ENCODE measurements at places on chromosomes 2 and 18.

DNA sequence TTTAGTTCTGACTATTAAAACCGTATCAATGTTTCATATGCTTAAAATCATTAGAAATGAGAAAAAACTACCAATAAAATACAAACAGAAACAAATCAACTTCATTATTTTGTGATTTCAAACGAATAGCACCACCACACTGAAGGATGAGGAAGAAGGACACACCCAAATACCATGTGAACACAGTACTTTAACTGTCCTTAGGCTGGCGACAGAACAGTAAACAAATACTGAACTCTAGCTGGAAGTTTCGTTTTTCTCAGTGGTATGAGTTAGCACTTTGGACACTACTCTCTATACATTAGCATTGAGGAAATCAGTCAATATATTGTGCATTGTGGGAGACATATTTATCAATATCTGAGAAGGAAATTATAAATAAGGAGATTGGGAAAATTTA is 202.4 kb upstream of the AGAP1 start:
- DNase-seq = no peak

GRCh38 chr2:64311191-64311910 is 142.6 kb upstream of the LGALSL start:
- no peak for DNase-seq

- DNase-seq = no peak
Measured at GRCh38 chr2:80330527-80331450, 26.2 kb upstream of the LRRTM1 start.

- DNase-seq = no peak
Measured at GRCh38 chr2:142330458-142330857, 199.6 kb upstream of the LRP1B start.

DNA sequence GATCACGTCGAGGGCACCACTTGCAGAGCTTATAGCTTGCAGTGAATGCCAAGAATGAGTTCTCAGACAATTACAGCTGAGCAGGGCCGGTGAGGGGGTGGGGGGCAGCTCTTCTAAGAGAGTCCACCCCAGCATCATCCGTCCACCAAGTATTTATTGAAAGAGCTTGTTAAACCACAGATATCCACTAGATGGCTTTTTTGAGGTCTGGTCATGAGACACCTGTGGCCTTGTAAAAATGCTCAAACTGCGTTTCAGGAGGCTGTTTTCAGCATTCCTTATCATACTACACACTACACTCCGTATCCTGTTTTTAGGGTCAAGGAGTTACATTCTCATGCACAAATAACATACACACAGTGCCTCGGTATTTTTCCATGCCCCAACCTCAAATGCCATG is 51.5 kb downstream of the DNAJC10 start:
- DNase-seq = no peak

DNA sequence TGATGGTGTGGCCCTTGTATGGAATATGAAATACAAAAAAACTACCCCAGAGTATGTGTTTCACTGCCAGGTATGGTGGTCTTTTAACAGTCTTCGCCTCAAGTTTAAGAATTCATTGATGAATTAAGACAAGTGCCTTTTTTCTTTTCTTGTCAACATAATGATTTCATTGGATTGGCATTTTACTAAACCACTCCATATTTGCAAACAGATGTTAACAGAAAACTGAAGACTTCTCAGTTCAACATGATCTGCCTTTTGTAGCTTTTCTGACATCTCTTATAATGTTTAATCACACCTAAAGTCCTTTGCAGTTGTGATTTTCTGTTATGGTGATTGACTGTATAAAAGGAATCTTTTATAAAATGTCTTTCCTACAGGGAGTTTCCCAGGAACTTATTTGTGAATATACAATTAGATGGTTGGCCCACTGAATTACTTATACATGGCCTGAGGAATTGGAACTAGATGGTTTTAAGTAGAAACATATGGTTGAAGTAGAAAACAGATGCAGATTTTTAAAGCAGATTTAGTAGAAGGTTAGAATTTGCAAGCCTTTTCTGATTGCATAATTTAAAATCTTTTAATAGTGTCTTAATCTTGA is 39.7 kb downstream of the DYNC1I2 start:
- DNase-seq = no peak

DNA sequence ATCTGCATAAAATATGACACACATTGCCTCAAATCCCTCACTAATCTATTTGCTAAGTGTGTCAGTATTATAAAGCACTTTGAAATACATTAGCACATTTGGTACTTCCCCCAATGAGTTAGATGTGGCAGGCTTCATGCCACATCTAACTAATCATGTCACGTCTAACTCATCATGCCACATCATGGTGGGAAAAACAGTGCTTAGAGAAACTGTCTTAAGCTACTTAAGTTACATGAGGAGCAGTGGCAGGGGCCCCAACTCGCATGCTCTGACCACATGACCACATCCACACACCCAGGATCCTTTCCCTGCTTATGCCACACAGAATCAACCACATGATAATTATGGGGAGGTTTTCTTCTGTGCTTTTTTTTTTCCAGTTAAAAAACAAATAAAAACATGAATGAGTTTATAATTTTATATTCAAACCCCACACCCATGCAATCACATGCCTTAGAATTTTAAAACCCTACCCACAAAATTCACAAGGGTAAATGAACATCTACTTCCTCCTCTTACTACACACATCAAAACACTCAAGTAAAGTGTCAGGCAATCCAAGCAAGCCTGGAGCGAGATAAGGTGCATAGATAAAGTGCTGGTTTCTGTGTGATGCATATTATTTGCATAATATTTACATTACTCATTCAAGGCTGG is 1.6 kb downstream of the ABCA12 start:
- DNase-seq = no peak

- no peak for DNase-seq
Measured at GRCh38 chr18:62715759-62716615, 646 bp downstream of the PHLPP1 start.

- DNase-seq = peak; percentile 20
Measured at GRCh38 chr18:56869189-56869777, 218.1 kb downstream of the WDR7 start.

- DNase-seq = no peak
Measured at GRCh38 chr18:78416853-78417252, 562.8 kb upstream of the SALL3 start.

DNA sequence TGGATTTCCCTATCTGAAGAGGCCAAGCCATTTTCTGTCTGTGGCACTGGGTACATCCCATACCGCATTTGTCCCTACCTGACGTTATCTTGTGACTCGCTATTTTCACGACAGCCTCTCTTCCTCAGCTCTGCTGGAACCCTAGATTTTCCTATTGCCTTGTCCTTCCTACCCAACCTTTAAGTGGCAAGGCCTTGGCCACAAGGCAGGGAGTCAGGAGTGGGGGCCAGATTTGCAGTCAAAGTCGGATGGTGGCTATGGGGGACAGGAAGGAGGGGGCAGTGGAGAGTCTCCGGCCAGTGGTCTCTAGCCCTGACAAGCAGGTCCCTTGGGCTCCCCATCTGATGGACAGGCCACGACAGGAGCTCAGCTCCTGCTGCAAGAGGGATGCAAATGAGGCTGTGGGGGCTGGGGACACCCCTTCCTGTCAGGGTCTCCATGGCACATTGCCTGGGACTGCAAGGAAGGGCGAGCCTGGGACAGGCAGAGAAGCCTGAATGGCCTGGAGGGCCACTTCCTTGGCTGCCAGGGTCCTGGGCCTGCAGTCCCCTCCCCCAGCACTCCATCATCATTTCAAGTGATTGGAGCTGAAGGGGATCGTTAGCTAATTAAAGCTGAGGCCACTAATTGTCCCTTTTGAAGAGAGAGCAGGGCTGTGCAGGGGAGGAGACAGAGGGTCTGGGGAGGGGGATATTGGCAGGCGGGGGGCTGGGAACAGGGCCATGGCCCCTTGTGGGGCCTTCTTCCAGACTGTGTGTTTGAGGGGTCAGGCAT is 6.3 kb upstream of the ECEL1 start:
- DNase-seq = no peak

- no peak for DNase-seq
Measured at GRCh38 chr2:150296770-150297546, 190.5 kb downstream of the RND3 start.

GRCh38 chr2:16051841-16052564 is 111.7 kb downstream of the MYCN start:
- no peak for DNase-seq

GRCh38 chr2:230317366-230317765 is 9.6 kb upstream of the SP140L start:
- DNase-seq = no peak

DNA sequence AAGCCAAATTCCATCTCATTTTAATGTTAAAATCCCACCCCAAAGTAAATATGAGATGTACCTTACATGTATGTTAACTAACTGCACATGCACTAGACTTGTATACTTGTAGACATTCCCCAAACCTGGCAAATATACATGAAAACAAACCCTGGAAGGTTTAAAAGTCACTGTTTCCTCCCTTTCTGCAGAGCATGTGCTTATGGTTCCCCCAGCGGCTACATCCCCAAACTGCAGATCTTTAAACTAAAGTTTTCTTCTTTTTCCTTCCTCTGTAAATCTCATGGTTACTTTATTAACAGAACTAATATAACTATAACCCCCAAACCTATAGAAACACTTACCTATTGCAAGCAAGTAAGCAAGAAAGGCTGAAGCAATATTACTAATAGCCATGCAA is 731.5 kb downstream of the LRP1B start:
- no peak for DNase-seq

- DNase-seq = no peak
Measured at GRCh38 chr2:178512484-178512883, 32.2 kb downstream of the PLEKHA3 start.

- no peak for DNase-seq
Measured at GRCh38 chr2:38115216-38116032, 39.5 kb upstream of the CYP1B1 start.

DNA sequence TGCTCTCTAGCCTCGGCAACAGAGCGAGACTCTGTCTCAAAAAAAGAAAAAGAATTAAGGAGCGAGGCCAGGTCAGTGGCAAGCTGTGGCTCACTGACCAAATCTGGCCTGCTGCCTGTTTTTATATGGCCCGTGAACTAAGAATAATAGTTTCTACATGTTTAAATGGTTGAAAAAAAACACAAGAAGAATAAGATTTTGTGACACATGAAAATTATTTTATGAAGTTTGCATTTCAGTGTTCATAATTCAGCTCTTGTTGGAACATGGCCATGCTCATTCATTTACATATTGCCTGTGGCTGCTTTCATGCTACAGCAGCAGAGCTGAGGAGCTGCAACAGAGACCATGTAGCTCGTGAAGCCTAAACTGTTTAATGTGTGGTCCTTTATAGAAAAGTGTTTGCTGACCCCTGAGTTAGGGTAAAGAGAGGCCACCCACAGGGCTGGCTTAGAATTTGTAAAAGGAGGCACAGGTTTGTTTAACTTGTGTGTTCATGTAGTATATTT is 59.5 kb downstream of the MFSD6 start:
- DNase-seq = no peak

DNA sequence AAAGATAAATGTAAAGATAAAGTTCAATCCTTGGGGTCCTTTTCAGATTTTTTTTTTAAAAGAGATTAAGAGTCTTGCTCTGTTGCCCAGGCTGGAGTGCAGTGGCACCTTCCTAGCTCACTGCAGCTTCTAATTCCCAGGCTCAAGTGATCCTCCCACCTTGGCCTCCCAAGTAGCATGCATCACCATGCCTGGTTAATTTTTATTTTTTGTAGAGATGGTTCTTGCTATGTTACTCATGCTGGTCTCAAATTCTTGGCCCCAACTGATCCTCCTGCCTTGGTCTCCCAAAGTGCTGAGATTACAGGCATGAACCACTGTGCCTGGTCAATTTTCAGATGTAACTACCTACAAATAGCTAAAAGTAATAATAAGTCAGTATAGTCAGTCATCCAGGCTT is 21.1 kb downstream of the NFE2L2 start:
- no peak for DNase-seq

DNA sequence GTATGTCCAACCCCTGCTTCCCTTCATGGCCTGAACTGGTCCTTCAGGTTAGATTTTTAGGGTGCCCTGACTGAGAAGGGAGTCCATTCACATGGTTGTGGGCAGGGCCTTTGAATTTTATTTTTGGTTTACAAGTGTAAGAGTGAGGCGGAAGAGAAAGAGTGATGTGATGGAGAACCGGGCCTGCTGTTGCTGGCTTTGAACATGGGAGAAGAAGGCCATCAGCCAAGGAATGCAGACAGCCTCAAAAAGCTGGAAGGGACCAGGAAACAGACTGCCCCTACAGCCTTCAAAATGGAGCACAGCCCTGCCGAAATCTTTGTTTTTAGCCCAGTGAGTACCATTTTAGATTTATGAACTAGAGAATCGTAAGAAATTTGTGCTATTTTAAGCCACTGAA is 105.0 kb downstream of the CDK15 start:
- no peak for DNase-seq

DNA sequence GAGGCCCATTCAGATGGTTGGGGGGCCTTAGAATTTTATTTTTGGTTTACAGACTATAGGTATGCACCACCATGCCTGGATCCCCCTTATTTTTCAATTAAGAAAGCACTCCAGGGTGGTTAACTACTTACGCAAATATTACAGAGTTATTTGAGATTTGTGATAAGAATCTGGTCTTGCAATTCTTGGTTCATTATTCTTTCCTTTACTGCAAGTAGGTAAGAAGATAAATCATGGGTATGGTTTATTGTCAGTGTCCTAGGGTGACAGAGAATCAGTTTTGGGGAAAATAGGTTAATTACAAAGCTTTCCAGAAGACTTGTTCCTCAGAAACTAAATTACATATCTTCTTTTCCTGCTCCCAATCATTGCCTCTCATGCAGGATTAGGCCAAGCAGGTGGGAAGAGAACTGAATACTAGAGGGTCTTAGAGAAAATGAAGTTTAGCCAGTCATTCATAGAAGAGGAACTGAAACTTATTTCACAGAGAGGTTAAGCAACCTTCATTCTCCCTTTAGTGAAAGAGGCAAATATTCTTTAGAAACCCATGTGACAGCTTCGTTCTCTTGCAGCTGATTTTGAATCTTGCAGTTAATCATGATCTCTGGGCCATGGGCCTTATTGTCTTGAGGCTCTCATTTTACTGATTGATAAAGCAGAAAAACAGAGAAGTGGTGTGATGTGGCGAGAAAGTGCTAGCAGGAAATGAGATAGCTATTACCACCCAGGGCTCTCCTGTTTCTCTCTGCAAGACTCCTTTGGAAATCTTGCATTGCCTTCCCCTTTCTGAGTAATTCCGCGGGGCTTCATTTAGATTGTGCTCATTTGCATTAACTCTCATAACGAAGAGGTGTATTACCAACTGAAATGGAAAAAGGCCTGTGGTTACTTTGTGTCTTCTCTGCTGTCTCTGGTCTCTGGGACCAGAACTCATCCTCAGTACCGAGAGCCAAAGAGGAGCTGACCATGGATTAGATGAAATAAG is 44.8 kb upstream of the ARHGAP25 start:
- no peak for DNase-seq

GRCh38 chr18:70310560-70311320 is 21.9 kb downstream of the SOCS6 start:
- no peak for DNase-seq

GRCh38 chr2:170298115-170298514 is 120.2 kb downstream of the MYO3B start:
- no peak for DNase-seq

DNA sequence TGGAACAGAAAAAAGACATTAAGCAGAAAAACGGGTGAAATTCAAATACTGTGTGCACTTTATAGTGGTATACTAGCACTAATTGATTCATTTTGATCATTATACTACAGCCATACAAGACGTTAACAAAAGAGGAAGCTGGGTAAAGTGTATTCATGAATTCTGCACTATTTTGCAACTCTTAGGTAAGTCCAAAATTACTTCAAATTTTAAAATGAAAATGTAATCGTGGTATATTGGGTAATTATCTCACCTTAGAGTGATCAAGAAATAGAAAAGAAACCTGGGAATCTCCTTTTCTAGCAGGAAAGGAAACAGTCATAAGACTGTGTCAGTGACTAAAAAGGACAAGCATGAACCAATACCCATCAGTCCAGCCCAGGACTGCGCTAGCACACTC is 5.4 kb downstream of the TGFBRAP1 start:
- no peak for DNase-seq
